Activated gamma-delta T cell treated with anti-CD3 and anti-CD28 coated beads, Interleukin-2, amount 50 U/mL, for 16 hours (primary cell): ENCODE measurements at places on chromosomes 1 and 21.

- no peak for DNase-seq
Observed at GRCh38 chr1:8217809-8218208, 100.1 kb upstream of the SLC45A1 start.

GRCh38 chr1:232805269-232806185 lies at the start of gene MAP10:
MAP10 (plus strand) TSS chr1:232805416; CDS start chr1:232805450, 34 bp downstream.
- peak; percentile 53 for DNase-seq

DNA sequence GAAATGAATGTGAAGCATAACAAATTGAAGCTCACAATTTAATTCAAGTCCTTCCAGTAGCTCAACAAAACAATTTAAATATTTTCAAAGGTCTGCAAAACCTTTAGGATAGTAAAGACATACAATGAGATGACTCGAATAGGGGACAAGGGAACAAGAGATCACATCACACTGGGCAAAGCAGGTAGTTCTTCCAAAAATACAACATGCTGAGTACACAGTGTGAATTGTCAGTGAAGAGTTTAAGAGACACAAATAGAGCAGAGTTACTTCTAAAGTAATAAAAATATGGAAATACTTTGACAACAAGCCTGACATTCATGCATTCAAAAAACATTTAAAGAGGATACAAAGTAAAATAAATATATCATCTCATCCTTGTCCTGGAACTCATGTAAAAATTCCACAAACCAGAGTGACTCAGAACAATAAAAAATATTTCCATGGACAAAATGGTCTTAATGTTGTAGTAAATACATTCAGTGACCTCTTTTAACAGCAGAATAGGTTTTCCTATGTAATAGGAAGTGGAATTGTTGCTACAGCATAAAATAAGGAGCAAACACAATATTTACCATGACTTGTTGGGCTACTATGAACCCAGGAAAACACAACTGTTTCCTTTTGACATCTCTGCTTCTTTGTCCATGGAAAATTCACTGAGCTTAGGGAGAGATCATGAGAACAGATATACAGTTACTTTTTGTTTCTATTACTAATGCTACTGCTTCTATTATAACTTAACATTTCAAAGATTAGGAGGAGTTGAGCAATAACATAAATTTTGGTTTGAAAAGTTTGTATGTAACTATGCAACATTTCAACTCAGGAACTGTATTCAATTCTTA lies 83.7 kb upstream of the BCL10 start:
- DNase-seq = no peak

- DNase-seq = no peak
Observed at GRCh38 chr1:224253721-224254120, 70.7 kb downstream of the DEGS1 start.

DNA sequence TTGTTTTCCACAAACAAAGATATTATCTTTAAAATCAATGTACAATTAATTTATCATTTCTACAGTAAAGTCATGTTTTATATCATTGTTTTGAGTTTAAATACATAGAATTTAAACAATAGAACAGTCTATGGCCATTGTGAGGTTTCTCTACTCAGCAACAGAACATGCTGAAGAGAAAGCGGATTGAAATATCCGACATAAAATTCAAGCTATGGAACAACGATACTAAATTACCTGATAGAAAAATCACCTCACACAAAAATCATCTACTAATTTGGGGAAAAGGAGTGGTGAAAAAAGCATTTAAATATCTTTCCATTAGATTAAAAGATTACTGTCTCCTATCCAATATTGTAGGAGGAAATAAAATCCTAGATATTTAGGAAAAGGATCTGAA lies 12.6 kb downstream of the CDKN2C start:
- DNase-seq = no peak

GRCh38 chr1:25897754-25898153 lies 8.5 kb downstream of the STMN1 start:
- DNase-seq = no peak

GRCh38 chr21:17389311-17389710 lies 123.5 kb upstream of the CXADR start:
- DNase-seq = no peak

DNA sequence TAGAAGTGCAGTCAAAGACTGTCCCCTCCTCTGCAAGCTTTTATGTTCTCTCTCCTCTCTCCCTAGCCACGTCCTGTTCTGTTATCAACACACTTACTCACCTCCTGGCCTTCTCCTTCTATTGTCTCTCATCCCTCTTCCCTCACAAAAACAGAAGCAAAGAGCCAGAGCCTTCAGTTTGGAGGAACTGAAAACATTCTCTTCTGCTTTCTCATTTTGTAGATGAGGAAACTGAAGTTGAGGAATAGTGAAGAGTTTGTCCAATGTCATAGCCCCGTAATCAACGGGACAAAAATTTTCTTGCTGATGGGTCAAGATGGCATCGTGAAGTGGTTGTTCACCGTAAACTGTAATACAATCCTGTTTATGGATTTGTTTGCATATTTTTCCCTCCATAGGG lies 1.9 kb downstream of the NLRP3 start:
- DNase-seq = no peak

- DNase-seq = no peak
Observed at GRCh38 chr1:214544791-214545190, 6.6 kb downstream of the PTPN14 start.

GRCh38 chr1:39132505-39133339 lies 71.8 kb upstream of the MACF1 start:
- DNase-seq = no peak

DNA sequence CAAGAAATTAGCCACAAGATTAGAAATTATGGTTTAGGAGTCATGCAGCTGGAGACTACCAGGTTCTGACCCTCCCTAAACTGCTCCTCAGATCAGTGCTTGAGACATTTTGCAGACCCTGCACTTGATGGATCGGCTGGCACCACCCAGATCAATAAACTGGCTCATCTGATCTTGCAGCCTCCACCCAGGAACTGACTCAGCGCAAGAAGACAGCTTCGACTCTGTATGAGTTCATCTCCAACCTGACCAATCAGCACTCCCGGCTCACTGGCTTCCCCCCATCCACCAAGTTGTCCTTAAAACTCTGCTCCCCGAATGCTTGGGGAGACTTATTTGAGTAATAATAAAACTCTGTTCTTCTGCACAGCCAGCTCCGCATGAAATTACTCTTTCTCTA lies 40.0 kb downstream of the L1TD1 start:
- DNase-seq = no peak

- no peak for DNase-seq
Observed at GRCh38 chr1:179264507-179264906, 29.1 kb upstream of the SOAT1 start.

GRCh38 chr1:202274611-202275010 lies 67.1 kb downstream of the UBE2T start:
- DNase-seq = no peak

- DNase-seq = no peak
Observed at GRCh38 chr1:51568231-51568935, 48.5 kb upstream of the OSBPL9 start.

DNA sequence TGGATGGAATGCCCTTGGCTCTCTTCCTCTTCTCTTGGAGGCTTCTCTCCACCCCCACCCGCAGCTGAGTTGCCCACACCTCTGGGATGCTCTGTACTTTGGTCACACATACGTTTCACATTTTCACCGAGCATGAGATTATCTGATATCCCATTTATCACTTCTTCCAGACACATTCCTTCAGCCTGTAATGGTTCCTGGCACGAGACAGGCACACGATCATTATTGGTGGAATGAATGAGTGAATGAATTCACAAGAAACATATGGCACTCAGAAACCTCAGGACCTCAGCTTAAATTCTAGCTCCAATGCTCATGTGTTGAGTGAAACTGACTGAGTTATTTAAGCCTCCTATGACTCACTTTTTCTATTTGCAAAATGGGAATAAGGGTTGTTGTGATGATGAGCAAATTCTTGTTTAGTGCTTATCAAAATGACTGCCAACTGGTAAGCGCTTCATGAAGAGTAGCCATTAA lies 242.7 kb upstream of the JUN start:
- no peak for DNase-seq

DNA sequence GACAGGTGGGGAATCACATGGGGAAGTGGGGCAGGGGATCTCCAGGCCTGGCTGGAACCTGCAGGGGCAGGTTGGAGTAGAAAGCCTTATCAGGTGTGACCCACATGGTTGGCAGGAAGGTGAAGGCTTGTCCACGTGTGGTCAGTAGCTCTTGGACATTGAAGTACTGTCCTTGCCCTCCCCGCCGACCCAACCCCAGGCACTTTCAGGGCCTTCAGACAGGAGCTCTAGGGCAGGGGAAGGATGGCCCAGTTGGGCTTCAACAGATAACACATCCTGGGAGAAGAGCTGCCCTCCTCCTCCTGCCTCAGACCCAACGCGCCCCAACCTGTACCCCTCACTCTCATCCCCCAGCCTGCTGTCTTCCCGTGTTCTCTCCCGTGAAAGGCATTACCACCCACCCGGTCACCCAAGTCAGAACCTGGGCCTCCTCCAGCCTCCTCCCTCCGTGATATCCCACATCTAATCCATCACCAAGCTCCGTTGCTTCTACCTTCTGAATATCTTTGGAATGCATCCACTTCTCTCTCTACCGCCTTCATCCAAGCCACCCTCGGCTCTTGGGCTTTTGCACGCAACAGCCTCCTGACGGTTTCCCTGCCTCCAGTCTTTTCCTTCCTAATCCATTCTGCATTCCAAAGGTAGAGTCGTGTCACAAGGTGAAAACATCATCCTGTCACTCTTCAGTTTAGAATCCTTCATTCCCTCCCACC lies 15.9 kb downstream of the PTPRF start:
- DNase-seq = no peak

- DNase-seq = no peak
Observed at GRCh38 chr1:227449051-227449450, 114.3 kb upstream of the ZNF678 start.

DNA sequence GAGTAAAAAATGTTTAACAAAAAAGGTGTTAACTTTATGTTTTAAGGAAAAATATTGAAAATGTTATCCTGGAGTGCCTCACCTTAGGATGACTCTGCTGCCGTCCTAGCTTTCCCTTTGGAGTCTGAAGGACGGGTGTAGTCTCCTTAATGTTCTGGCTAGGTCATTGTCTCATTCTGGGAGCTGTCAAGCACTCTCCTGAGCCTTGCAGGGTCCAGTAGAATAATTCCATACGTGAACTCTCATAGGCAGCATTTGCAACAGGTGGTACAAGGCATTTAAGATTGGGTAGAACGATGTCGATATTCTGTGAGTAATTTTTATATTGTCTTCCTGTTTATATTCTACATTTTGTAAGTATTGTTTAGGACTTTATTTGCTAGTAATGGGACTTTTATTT lies 283.6 kb upstream of the C1orf105 start:
- DNase-seq = no peak

DNA sequence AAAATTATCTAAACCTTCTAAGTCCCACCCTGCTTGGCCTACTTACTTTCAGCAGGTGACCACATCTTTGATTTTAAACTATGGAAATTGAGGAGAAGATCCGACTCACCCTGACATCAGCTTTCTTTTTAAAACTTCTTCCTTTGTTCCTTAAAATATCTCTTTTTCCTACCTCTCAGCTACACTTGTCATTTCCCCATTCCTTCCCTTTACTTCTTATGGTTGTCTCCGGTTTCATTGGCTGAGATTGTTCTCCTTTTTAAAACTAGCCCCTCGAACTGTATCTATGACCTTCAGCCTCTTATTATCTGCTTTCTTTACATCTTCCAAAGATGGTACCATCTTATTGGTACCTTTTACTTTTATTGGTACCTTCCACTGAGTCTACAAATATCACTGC lies 87.8 kb upstream of the NRIP1 start:
- no peak for DNase-seq

DNA sequence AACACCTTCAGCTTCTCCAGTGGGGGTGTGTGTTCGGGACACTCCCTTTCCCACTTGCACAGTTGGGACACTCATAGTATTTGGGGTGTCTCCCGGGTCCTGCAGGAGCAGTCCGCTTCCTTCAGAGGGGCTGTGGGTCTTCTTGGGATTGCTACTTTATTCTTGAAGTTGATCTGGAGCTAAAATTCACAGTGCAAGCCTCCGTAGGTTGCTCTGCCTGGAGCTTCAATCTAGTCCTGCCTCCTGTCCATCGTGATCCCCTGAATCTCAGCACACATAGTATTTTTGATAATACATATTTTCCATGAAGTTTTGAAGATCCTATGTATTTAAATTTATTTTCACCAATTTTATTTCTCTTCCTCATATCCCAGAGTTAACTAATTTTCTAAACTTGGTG lies 902.1 kb downstream of the LTN1 start:
- no peak for DNase-seq

DNA sequence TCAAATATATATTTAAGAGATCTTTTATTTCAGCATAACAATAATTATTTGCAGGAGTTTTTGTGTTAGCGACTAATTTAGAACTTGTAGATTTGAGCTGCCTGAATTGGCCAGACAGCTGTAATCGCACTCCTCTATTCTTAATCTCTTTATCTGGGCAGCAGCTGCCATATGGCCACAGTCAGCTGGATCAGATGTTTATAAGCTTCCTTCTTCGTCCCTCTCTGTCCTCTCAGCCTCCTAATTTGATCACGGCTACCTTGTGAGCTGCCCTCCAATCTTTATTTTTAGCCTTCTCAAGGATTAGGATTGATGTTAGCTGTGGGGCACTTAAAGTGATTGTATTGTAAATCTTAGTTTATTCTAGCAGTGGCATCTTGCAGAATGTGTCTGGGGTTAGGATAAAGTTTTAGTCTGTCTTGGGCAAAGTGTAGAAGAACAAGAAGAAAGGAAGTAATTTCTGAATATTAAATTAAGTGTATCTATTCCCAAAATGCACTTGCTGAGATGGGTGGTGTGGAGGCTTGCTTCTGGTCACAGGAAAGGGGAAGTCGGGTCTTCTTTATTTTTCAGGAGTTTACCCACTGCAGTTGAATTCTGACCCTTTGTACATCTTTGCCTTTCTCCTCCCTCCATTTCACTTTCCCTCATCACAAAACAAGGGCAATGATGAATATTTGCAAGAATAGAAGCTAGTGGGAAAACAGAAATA lies 1.1 kb downstream of the ZBTB18 start:
- no peak for DNase-seq

- DNase-seq = no peak
Observed at GRCh38 chr1:205088341-205088740, 4.1 kb upstream of the TMEM81 start.

- DNase-seq = no peak
Observed at GRCh38 chr1:25110036-25110435, 122.3 kb downstream of the SYF2 start.

DNA sequence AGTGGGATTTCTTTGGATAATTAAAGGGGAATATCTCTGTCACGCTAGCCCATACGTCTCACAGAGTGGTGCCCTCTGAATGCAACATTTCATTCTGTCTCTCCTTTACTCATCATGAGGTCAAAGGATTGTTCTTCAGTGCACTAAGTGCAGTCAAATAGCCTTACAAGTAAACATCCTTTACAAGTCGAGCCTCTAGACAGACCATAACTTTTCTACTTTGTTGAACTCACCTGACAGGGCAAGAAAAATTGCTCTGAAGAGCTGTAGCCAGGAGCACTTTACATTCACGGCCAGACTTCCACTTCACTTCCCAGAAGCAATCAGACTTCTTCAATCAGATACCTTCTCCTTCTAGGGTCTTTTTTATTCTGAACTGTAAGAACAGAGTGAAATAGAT lies 768.0 kb upstream of the TMPRSS15 start:
- no peak for DNase-seq
